ENCODE measurements at places on chromosomes 7 and 10.

- DNase-seq, result no peak
Measured at GRCh38 chr7:40489844-40490602, 355.2 kb downstream of the SUGCT start.

- no peak for DNase-seq
Measured at GRCh38 chr7:120256344-120257070, 16.5 kb upstream of the KCND2 start.

GRCh38 chr10:111373696-111374095, 296.9 kb downstream of the ADRA2A start:
- DNase-seq, result no peak

GRCh38 chr7:16849296-16850148, 32.3 kb downstream of the AGR3 start:
- DNase-seq, result no peak

GRCh38 chr10:79241990-79242619, 105.2 kb upstream of the PPIF start:
- no peak for DNase-seq

DNA sequence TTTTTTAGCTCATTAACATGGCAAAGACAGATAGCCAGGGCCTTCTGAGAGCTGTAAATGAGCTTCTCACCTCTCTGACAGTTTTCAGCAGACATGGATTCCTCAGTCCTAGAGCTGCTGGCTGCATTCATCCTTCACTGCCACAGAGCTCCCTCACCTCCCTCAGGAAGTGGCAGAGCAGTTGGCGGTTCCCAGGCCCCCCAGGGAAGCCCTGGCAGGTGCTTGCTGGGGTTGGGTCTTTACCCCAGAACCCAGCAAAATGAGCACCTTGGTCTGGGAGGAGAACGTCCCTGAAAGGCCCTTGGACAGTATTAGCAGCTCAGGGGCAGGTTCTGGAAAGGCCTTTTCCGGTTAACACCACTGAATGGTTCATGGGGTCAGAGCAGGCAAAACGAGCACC, 288.0 kb downstream of the PTPRN2 start:
- DNase-seq, result no peak

DNA sequence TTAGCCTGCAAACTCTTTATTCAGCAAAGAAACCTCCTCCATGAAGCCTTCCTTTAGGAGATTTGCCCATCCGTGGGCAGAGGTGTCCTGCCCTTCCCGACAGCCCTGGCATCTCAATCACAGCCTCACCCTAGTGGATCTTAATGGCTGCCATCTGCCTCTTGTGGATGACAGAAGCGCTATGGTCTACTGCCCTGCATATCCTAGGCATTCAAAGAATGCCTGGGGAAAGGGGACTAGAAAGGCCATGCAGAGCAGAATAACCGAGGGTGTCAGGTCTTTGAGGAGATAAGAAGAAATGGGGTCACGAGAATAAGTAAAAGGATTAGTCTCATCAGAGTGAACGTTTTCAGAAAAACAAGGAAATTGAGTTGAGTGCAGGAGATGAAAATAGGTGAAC, 57.7 kb upstream of the SPOCK2 start:
- no peak for DNase-seq

GRCh38 chr10:86113044-86113443, 253.6 kb downstream of the GRID1 start:
- DNase-seq, result no peak

DNA sequence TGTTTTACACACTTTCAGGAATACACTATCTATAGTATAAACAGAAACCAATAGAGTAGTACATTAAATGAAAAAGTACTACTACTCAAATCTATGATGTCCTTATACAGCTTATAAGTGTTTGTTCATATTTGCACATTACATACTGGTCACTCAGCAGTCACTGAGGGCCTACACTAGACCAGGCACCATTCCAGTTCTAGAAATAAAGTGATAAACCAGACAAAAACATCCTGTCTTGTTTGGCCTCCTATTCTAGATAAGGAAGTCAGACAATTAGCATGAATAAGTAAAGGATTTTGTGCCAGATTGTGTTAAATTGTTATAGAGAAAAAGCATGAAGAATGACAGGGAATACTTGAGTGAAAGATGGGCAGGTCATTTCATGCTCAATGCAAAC, 219.0 kb downstream of the CRPPA start:
- no peak for DNase-seq
